ENCODE measurements at places on chromosomes 12 and 14.

DNA sequence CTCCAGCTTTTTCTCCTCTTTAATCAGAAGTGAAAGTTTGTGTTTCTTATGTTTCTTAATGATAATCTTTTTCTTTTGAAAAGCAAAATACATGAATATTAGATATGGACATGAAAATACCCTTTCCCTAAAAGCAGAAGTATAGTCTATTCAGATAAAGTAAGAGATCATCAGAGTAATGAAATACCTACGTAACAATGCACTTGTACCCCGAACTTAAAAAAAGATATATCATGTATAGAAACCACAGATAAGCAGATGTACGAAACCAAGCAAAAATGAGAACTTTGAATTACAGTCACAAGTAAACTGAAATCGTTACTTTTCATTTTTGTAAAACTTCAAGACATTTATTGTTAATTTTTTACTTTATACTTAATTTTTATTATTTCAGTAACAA lies 1.5 kb upstream of the GPR65 start:
- DNase-seq, result no peak

DNA sequence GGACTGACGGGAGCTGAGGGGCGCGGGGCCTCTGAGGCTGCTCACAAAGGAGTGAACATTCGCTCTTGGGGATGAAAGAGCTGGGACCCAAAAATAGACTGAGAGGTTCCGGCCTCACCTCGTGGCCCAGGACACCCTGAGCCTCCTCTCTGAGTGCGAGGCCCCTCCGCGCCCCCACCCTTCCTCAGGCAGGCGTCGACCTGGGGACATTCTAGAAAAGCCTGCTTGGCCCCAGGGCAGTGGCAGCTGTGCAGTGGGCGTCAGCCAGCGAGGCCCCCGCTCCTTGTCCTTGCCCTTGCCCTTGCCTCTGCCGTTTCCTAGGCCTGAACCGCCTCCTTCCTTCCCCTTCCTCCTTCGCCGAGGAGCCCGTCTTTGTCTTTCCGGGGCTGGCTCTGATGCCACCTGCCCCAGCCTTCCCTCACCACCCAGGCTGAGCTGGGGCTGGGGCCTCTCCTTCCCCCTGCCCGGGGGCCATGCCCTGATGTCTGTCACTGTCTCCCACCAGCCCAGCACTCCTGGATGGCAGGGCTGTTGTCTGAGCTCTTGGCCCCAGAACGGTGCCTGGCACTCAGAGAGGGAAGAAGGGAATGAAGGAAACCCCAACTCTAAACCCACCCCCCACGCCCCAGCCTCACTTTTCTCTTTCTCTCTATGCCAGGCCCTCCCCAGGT lies 208.2 kb upstream of the RTL1 start:
- DNase-seq, result no peak

- DNase-seq, result no peak
These were observed 620 bp downstream of the PGAM5 start for GRCh38 chr12:132711080-132711843.

DNA sequence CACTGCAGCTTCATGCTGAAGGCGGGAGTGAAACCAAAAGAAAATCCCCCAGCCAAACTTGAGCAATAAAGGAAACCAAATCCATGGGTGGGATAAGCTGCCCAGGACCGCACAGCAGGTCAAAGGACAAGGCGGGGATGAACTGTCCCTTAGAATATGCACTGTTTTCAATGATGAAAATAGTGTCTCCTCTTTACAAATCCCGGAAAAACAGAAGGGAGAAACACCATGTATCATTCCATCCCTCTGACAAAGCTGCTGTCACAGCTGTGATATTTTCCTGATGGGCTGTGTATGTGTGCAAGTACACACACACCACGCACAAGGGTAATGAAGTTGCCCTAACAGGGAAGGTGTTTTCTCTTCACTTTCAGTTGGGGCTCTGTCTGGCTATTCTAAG lies 70.3 kb downstream of the ACTN1 start:
- DNase-seq, result no peak

DNA sequence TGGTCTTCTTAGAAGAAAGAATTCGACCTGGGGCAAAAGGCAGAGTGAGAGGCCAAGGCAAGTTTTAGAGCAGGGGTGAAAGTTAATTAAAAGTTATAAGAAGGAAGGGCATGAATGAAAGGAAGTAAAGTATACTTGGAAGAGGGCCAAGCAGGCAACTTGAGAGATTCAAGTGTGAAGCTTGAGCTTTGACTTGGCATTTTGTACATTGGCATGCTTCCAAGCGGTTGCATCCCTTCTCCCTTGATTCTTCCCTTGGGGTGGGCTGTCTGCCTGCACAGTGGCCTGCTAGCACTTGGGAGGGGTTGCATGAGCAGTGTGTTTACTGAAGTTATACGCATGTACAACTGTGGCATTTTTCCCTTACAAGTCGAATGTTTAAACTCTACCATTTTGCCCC lies 74.8 kb upstream of the MGAT4C start:
- no peak for DNase-seq

- no peak for DNase-seq
These were observed 145.0 kb downstream of the PRKCH start for GRCh38 chr14:61466249-61466904.

GRCh38 chr12:64385468-64385867 lies 5.1 kb downstream of the C12orf56 start:
- no peak for DNase-seq

All from activated naive CD8-positive, alpha-beta T cell treated with anti-CD3 and anti-CD28 coated beads, Interleukin-2, amount 50 U/mL, for 16 hours (primary cell).